Hematopoietic multipotent progenitor cell treated with erythropoietin and hydrocortisone succinate and interleukin-3 and kit ligand, for 15 days (in vitro differentiated cells): ENCODE measurements at places on chromosomes 7 and 10.

DNA sequence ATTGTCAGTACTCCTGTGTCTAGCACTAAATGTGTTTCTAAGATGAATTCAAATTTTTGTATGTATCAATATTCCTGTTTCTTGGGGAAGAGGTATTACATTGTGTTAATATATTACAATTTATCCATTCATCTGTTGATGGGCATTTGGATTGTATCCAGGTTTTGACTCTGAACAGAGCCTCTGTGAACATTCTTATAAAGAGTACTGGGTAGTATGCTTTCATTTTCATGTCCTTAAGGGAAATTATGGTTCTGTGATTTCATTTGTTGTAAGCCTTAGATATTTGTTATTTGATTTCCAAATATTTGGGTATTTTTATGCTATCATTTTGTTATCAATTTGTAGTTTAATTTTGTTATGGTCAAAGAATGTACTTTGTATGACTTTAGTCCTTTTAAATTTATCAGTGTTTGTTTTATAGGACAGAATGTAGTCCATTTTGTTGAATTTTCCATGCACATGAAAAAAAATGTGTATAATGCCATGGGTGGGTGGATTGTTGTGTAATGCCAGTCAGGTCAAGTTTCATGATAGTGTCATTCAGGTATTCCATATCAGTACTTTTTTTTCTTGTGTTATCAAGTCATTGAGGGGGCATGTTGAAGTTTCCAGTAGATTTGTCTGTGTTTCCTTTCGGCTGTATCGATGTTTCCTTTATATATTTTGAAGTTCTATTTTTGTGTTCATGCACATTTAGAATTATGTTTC lies 38.4 kb downstream of the STAM start:
- peak; percentile 33 for DNase-seq

- DNase-seq, result no peak
Measured at GRCh38 chr10:120493411-120494312, 36.6 kb downstream of the PLPP4 start.

DNA sequence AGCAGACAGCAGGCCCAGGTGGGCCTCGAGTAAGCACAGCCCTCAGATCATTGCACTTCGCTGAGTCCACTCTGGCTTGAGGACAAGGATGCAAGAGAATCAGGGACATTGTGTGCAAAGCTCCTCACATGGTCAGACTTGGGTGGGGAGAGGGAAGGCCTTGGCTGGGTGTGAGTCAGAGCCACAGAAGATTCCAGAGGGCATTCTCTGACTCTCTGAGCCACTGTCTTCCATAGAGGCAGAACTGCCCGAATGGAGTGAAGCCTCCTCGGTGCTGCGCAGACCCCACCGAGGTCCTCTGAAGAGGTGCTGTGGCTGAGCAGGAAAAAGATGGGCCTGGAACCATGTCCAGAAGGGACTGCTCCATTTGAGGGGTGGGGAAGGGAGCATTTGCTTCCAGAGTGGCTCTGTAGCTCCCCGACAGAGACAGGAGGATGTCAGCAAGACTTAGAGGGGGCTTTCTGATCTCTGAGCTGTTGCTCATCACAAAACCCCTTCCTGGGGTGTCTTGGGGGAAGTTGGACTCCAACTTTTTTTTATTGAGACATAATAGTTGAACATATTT lies 120.8 kb downstream of the PTPN20 start:
- DNase-seq, result no peak

DNA sequence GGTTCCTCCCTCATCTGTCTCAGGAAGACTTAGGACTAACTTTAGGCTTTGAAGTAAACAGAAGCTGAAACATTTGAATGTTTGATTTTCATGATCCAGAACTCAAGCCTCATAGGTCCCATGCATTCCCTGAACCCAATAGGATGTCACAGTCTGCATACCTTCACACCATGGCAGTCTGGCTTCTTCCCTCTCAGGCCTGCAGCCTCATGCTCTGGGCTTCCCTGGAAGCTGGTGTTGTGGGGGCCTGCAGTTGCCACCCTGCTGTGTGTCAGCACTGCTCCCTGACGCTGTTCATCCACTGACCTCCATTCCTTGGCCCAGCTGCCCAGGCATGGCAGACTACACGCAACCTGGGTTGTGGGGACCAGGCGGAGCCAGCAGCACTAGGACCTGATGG lies 267.5 kb upstream of the KAT6B start:
- DNase-seq, result no peak

DNA sequence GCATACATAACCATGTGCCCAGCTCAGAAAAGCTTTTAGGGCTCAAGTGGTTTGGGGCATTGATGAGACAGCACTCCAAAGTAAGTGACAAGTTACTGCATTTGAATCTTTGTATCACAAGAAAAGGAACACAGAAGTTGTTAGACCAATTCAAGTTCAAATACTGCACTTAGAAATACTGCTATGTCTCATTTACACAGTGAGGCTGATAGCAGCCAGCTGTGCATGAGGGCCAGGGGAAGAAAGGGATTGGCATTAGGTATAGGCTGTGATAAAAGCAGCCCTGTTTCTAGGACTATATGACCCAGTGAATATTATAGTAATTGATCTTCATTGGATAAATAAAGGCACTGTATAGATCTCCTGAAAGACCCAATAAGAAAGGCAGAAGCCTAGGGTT lies 197.8 kb upstream of the SORCS1 start:
- no peak for DNase-seq

DNA sequence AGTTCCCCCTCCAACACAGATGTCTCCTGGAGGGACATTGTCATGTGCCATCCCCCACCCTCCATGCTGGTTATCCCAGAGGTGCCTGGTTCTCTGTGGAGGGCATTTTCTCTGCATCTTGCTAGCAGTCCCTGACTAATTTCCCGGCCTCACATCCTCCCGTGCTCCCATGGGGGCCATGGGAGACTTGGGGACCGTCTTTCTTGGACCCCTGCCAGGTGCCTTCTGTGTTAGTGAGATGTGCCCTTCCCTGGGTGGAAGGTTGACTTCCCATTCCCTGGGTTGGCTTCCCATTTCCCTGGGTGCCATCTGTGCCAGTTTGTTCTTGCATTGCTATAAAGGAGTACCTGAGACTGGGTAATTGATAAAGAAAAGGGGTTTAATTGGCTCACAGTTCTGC lies 22.5 kb upstream of the GNA12 start:
- no peak for DNase-seq

- no peak for DNase-seq
Measured at GRCh38 chr7:158371856-158372255, 215.8 kb downstream of the PTPRN2 start.

DNA sequence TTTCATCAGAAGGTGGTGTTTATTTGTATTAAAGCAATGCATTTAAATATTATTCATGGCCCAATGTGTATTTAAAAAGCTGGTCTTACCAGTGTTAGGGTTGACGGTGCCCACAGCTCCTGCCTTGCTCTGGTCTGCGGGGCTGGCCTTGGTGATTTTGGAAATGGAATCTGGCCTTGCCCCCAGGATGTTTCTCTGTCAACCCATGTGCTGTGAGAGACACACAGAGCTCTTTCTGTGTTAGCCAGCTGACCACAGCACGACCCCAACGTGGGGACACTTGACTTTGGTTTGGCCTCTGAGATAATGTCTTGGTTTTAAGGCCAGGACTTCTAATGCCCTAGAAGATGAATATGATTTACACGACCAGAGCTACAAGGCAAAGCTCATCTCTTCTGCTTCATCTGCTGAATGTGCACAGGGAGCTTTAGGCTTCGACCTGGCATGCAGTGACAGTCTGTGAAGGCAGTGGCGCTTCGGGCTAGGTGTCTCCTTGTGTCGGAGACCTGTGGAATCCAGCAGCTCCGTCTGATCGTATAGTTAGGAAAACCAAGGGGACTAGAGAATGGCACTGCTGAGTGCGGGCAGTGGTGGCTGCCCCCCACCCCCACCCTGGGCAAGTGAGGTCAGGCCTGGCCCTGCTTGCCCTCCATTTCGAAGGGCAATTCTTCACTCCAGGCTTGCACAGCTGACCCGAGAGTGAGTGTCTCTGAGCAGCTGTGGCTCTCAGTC lies 246.1 kb downstream of the EBF3 start:
- no peak for DNase-seq

GRCh38 chr10:67140641-67141040 lies 214.8 kb downstream of the LRRTM3 start:
- no peak for DNase-seq

DNA sequence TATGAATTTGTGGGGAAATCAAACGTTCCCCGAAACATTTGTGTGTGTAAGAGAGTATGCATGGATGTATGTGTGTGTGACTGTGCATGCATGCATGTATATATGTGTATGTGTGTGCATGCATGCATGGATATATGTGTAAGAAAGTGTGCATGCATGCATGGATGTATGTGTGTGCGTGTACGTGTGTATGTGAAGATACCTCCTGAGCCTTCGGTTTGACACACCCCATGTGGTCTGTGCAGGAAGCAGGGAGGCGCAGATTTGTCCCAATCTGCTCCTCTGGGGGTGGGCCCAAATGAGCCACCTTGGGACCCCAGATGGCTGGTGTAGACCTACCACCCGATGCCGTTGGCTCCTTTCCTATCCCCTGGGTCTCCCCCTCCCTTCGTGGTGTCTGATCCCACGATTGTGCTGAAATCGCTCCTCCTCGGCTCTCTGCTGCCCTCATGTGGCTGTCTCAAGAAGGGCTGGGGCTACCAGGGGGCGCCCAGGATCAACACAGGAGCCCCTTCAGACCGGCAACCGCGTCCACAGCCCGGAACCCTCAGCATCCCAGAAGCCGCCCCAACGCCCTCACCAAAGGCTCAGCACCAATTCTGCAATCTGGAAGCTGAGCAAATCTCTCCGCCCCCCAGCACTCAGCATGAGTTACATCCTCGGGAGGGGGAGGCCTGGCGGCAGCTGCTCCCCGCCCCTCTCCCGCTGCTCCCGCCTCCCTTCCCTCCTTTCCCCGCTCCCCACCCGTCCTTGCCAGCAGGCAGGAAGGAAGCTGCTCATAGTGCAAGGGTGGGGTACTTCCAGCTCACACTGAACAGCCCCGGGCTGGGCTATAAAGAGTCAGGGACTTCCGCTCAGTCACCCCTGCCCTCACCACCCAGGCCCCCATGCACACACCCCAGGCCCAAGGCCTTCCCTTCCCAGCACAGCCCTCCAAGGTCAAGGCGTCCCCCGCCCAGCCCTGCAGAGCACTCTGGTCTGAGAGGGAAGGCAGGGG lies 2.3 kb upstream of the NOS3 start:
- DNase-seq, result peak; percentile 65

- no peak for DNase-seq
Measured at GRCh38 chr10:133474027-133474426, 20.3 kb downstream of the SCART1 start.

GRCh38 chr10:101761226-101761625 lies 14.7 kb downstream of the FGF8 start:
- no peak for DNase-seq

- no peak for DNase-seq
Measured at GRCh38 chr10:68560186-68560942, at the start of gene TET1. Gene TET1 (plus strand): TSS chr10:68560337. CDS start chr10:68572339, 12,002 bp downstream.

DNA sequence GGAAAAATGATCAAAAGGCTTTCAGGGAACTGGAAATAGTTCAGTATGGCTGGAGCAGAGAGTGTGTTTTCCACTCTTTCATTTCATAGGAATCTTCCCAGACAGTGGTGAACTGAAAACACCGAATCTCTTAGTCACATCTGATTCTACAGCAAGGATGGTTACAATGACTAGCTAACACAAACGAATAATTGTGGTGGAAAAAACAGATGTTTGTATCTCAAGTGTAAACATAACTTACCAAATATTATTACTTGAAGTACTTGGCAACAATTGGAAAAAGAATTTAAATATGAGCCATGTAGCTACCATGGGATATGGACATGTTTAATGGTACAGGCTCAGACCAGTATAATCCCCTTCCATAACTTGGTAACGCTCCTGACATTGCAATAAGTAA lies 21.1 kb upstream of the BPGM start:
- no peak for DNase-seq

DNA sequence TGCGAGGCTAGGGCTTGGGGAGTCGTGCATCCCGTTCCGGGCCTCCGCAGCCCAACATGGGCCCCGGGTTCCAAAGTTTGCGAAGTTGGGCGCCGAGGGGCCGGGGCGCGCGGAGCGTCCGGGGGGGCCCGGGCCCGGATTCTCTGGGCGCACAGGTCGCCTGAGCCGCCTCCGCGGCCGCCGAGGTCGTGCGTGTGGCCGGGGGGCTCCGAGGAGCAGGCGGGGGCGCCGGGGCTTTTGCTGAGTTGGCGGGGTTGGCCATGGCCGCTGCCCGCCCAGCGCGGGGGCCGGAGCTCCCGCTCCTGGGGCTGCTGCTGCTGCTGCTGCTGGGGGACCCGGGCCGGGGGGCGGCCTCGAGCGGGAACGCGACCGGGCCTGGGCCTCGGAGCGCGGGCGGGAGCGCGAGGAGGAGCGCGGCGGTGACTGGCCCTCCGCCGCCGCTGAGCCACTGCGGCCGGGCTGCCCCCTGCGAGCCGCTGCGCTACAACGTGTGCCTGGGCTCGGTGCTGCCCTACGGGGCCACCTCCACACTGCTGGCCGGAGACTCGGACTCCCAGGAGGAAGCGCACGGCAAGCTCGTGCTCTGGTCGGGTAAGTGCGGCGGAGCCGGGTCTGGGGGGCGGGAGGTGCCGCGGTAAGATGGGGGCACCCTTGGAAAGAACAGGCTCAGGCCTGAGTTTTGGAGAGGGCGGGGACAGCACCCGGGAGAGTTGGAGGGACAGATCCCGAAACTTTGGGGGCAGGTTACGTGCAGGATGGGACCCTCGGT lies 643 bp downstream of the SMO start:
- DNase-seq, result no peak
